PC-9 (cell line): ENCODE measurements at places on chromosomes 11 and 22. TPM values are rescaled to one million over a fixed set of nuclear protein-coding genes. Genes with fewer than 3 reads are reported as not detected.
A peak's percentile ranks its signal among the peaks of the same experiment; 100 is the strongest.

GRCh38 chr11:81888391-81888790, 845.3 kb downstream of the FAM181B start:
- H3K36me3 ChIP-seq: no peaks in the 10 kb centered on the region
- no peak for DNase-seq
- H3K27ac ChIP-seq: no peak overlapping the region
- no peaks in the 10 kb centered on the region for H3K4me1 ChIP-seq
- no peak overlapping the region for H3K4me3 ChIP-seq
- no peaks in the 10 kb centered on the region for H3K27me3 ChIP-seq

- H3K4me3 ChIP-seq: no peak overlapping the region
- H3K27me3 ChIP-seq: no peaks in the 10 kb centered on the region
Observed at GRCh38 chr11:3015796-3016195, 23.7 kb upstream of the NAP1L4 start.

DNA sequence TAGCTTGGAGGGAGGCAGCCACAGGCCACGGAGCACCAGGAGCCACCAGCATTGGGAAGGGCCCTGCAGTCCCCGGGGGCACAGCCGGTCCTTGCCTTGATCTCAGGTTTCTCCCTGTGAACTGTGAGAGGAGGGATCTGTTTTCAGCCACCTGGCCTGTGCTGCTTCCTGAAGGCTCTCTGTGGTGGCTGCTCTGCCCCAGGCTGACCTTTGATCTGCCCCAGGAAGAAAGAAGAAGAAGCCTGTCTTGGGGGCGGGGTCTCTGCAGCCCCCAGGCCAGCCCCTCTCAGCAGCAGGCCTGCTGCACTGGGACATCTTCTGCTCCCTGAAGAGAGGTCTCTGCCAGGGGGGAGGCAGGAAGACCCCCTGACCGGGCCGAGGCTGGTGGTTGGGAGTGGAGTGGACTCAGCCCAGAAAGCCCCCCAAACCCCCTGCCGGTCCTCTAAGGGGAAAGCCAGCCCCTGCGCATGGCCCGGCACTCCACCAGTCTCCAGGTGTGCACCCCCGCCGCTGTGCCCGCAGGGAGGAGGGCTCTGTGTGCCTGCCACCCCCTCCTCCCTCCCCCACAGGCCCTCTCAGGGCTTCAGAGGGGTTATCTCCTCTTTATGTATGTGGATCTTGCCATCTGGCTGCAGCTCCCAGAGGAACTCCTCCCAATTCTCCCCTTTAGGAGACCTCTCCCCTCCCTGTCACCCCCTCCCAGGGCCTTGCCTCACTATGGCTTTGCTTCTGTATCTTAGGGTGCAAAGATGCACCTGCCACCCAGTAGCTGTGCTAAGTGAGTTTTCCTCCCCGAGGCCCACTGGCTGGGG, 675.3 kb downstream of the BRD1 start:
- no peak overlapping the region for H3K27ac ChIP-seq
- H3K4me3 ChIP-seq: no peak overlapping the region
- no peaks in the 10 kb centered on the region for H3K4me1 ChIP-seq
- DNase-seq: no peak

OR52I2 gene
- total RNA-seq: not detected in 2 replicates

DNA sequence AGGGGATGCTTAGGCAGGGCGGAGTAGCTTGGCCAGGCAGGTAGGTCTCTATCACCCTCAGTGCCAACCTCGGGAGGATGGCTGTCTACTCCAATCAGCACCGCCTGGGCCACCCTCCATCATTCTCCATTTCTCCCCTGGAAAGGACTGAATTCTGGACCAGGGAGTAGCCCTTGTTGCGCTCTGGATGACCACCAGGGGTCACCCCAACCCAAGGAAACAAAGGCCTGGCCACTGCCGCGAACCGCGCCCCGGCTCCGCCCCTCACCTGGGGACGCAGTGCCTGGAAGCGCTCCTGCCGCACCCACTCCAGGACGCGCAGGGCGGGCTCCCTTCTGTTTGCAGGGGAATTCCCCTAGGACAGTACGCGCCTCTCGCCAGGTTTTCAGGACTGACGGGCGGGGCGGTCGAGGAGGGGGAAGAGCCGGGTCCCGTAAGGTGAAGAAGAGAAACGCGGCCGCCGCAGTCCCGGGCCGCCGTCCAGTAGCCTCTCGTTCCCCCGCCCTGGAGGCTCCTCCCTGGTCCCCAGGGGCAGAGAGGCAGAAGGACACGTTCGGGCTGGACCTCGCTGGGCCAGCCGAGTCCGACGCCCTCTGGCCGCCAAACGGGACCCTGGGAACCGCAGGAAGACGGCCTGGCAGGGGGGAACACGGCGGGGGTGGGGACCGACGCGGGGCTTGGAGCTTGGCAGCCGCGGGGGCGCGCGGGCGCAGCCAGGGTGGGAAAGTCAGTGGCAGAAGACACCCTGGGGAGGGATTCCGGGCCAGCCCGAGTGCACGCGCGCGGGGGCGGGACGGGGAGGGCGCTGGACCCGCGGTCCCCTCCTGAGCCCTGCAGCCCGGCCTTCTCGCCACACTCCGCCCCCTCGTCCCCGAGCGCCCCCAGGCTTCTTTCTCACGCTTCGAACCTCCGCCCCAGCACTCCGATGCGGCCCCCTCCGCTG, 7.1 kb downstream of the SCN4B start:
- peaks cover 6% of the 10 kb centered on the region; the same call in 1 of the 2 replicates for H3K4me1 ChIP-seq
- H3K36me3 ChIP-seq: no peaks in the 10 kb centered on the region
- H3K27me3 ChIP-seq: peaks cover 29% of the 10 kb centered on the region
- DNase-seq: peak; percentile 81
